Activated naive CD4-positive, alpha-beta T cell treated with anti-CD3 and anti-CD28 coated beads, Interleukin-2, amount 50 U/mL, for 72 hours (primary cell): ENCODE measurements at places on chromosomes 12 and 14.

DNA sequence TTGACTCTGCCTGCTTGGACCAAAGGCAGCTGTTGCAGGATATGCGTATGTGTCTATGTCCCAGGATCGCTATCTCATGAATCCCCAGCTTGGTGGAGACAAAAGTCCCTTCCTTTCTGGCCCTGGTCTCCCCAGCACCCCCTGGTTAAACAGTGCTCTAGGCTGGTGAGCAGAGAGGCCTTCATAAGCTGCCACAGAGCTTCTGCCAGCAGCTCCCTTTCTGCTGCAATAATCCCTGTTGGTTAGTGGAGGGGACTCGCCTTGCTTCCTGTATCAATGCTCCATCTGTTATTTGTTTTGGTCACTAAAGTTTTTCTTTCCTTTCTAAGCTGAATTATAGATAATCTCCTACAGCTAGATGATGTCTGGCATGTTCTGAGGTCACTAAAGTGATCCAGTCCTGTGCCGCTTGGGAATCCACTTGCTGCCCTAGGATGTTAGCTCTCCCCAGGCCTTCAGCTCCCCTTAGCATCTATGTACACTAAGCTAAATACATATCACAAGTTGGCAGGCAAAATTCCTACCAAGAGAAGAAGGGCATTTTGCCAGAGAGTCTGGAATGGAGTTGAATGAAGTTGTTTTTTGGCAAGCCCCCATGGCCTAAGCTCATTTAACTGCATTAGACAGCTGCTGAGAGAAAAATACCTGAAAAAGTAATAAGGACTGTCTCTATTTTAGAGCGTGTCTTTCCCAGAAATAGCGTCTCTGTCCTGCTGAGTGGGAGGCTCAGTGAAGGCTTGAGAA lies 47.8 kb downstream of the RDH12 start:
- no peak for DNase-seq

DNA sequence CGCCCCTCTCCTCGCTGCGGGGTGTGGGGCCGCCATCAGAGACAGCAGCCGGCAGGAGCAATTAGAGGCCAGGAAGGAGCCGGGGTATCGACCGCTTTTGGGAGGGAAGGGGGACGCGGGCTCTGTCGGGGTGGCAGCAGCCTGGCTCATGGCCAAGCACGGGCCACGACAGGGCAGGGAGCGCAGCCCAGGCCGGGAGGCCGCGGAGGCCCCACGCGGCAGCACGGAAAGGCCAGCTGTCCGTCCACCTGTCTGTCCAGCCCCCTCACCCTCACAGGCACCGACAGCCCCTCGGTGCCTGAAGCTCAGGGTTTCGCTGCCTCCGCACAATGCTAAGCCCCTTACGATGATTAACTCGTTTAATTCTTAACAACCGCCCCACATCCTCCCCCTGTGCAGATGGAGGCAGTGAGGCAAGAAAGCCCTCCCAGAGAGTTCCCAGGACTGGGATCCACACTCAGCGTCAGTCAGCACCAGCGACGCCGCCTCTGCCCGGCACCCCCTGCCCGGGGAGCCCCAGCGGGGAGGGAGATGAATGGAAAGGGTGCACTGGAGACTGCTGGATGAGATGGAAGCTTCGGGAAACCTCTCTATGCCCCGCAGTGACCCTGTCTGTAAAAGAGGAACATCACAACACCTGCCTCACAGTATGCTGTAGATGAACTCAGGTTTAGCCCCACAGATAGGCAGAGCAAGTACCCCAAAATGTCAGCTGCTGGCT lies 23.7 kb downstream of the NCOR2 start:
- no peak for DNase-seq

GRCh38 chr14:102248121-102248520 lies 56.8 kb downstream of the MOK start:
- DNase-seq, result no peak

- DNase-seq, result no peak
These were observed 24.1 kb downstream of the AHNAK2 start for GRCh38 chr14:104953896-104954656.

GRCh38 chr14:86038387-86039042 lies 508.6 kb downstream of the FLRT2 start:
- no peak for DNase-seq

DNA sequence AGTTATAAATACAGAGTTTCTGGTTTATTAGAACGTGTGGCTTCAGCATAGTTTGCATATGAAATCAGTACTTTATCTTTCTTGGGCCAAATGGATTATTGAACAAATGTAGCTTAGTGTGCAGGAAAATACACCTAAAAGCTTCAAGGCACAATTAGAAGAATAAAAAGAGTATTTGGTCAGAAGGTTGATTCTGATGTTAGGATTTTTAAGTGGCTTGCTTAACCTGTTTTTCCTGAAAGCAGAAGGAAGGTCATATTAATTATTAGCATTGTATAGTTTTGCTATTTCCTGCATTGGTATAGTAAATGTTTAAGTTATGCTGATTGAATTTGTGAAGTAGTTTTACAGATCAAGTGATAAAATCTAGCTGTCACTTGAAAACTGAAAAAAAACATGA lies 31.0 kb upstream of the GNS start:
- no peak for DNase-seq

GRCh38 chr12:46930101-46930500 lies 104.3 kb upstream of the SLC38A4 start:
- no peak for DNase-seq

DNA sequence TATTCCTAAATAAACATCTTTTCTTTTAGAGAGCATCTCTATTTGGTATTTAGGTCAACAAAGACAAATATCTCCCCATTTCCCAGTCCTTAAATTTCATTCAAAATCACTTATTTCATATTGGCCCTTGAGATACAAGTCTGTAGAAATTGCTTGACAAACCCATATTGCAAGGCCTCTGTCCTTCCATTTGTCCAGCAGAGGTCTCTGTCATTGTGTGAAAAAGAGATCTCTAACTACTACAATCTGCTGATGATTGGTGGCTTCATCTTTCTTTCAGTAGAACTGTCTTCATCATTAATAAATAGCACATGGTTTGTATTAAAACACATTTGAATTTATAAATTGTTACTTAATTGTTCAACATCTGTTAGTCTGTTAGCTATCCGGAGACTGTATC lies 252.6 kb downstream of the ACSS3 start:
- DNase-seq, result no peak

- no peak for DNase-seq
These were observed 545.5 kb upstream of the TBX3 start for GRCh38 chr12:115229517-115229916.

GRCh38 chr12:125861299-125862281 lies 796.4 kb downstream of the AACS start:
- DNase-seq, result no peak

- peak; percentile 75 for DNase-seq
These were observed 90.6 kb downstream of the PAPOLA start for GRCh38 chr14:96592591-96593386.

GRCh38 chr12:29320295-29321085 lies 60.5 kb downstream of the ERGIC2 start:
- no peak for DNase-seq

DNA sequence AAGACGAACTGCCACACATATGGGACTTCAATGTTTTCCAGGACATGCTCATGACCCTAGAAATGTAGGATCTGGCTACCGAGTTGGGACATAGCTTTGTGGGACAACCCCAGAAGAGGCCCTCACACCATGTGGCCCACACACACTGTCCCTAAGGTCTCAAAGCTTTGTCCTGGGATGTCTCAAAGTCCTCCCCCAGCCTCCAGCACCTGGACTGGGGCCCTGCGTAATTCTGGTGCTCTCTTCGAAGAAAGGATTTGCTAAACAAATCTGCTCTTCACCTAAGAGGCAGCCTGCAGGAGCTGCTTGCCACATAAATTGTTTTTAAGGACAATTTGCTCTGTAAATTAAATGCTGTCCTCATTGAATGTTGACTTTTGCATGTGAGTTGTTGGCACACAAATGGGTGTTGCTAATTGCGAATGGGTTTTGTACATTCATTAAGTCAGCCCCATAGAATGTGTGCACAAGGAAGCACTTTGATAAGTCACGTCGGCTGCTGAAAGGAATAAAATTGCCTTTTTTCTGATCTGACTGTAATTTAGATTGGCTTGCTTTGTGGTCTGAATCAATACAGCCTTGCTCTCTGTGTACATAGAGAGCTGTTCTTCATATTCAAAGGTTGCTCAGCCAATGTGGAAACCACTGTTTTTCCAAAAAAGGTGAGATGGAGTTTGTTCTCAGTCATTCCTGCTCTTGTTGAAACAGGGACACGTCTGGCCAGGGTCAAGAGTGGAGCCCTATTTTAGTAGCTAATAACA lies 161.6 kb upstream of the PWP1 start:
- DNase-seq, result no peak

GRCh38 chr12:91178139-91178561 lies 4.5 kb downstream of the DCN start:
- no peak for DNase-seq

DNA sequence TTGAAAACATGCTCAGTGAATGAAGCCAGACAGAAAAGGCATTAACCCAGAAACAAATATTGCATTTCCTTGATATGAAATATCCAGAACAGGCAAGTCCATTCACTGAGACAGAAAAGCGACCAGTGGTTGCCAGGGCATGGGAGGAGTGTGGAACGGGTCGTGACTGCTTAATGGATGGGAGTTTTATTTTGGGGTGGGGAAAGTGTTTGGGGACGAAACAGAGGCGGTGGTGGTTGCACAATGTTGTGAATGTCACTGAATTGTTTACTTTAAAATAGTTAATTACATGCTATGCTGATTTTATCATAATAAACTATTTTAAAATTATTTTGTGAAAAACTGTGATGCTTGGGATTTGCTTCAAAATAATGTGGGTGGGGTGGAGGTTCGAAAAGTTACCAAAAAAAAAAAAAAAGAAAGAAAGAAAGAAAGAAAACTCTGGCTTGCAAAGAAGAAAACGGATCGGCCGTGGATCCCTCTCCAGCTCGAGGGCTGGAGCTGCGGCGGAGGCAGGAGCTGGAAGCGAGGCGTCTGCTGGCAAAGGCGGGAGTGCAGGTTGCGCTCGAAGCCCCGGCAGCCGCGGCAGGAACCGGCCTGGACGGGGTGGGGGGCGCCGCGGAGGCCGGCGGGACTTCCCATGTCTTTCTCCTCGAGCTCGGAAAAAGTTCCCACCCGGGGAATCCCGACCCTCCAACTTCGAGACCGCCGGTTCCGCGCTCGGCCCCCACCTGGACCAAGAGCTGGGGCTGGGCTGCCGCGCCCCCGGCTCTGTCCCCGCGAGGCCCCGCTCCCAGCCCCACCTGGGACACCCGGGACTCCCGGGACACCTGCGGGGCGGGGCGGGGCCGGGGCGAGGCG lies 524 bp upstream of the P2RX2 start:
- no peak for DNase-seq

DNA sequence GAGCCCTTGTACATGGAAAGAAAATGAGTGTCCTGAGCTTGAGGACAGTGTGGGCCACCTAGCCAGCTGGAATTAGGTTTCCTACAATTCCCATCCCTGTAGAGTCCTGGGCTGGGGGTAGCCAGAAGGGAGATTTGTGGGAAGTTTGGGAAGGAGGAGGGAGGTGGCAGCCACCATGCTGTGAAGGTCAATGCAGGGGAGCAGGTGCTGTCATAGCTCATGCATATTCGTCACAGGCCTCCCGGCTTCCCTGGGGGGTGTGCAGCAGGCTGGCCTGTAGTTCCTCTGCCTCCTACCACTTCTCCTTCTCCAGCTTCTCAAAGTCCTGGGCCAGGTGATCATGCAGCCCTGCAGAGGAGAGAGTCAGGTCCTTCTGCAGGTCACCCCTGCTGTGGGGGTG lies 121.3 kb downstream of the TBX3 start:
- DNase-seq, result no peak

- no peak for DNase-seq
These were observed 1.7 kb downstream of the HAL start for GRCh38 chr12:95994476-95994875.

DNA sequence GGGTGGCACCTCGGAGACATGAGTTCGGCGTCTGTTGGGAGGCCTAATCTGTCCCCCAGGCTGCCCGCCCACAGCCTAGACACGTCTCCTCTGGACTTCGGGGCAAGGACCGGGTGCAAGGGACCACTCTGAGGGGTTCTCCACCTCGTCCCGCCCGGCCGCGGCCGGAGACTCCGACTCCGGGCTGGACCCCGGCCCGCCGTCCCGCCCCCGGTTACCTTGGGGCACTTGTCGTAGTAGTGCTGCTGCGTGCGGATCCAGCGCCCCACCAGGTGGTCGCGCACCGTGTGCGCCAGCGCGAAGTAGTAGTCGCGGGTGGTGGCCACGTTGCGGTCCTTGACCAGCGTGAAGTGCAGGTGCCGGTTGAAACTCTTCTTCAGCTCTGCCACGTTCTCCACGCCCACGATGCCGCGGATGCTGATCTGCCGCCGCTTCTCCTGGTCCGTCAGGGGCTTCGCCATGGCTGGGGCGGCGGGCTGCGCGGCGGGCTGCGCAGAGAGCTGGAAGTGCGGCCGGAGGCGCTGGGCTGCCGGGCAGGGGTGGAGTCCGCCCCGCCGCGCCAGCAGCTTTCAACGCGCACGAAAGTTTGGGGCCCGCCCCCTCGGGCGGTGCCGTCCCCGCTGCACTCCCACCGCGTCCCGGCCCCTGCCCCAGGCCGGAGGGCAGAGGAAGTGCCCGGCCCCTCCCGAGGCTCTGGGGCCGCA lies at the start of gene PYGL:
PYGL (minus strand) TSS at position 541 of the 704 bp plus-strand sequence; CDS start at position 461, 80 bp downstream.
- DNase-seq, result no peak

DNA sequence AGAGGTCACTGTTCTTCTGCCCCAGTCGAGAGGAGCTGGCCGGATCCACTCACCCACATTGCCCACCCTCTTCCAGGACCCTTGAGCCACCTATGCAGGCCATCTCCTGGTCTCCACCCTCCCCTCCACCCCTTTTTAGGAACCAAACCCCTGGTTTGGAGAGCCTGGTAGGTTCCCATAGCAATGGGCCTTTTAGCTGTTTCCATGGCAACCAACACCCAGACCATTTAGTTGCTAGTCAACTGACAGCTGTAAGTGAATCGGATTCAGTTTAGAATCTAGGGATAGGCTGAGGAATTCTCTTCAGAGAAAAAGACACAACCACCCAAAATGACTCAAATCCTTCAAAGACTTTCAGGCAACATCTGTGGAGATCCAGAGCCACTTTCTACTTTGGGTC lies 16.5 kb downstream of the NPC2 start:
- no peak for DNase-seq

GRCh38 chr14:104434214-104435076 lies 145.1 kb upstream of the C14orf180 start:
- DNase-seq, result no peak

DNA sequence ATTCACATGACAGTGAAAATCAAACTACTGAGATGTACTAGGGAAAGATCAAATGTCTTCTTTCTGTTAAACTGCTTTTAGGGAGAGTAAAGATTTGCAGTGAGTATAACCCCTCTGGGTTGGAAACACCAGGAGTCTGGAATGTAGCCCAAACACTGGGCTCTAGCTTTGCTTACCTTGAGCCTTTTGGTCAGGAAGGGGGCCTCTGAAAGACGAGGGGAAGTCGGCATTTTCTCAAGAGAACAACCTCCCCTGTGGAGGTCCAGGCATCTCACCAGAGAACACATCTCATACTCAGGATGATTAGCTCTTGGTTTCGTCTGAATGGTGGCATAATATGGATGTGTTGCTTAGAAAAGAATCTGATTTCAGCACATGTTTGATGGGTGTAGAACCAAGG lies 169.0 kb downstream of the ZFP36L1 start:
- DNase-seq, result no peak

DNA sequence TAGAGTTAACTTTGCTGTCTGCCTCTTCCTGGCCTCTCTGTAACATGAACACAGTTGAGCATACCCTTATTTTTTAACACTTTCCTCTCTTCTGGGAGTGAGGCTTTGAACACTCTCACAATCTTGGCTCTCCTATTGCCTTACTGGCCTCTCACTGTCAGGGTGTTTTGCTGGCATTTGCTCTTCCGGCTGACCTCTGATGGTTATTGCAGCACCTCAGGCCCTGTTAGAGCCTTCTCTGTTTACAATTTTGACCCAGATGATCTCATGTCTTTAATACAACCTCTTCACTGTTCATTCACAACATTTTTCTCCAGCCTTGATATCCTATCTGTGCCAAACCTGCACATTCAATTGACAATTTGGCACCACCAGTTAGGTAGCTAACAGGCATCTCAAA lies 357.8 kb upstream of the USP15 start:
- DNase-seq, result no peak
